ENCODE measurements at places on chromosomes 7 and 10.

GRCh38 chr10:73857446-73857845 is 16.9 kb downstream of the CAMK2G start:
- DNase-seq = no peak

DNA sequence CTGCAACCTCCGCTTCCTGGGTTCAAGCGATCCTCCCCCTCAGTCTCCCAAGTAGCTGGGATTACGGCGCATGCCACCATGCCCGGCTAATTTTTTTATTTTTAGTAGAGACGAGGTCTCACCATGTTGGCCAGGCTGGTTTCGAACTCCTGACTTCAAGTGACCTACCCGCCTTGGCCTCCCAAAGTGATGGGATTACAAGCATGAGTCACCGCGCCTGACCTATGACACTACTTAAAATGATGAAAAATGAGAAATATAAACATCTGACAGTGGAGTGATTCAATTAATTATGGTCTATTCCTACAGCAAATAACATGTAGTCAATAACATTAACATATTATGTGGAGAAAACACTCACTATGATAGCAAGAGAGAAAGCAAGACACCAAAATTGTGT is 2.2 kb downstream of the BRAT1 start:
- DNase-seq = no peak

DNA sequence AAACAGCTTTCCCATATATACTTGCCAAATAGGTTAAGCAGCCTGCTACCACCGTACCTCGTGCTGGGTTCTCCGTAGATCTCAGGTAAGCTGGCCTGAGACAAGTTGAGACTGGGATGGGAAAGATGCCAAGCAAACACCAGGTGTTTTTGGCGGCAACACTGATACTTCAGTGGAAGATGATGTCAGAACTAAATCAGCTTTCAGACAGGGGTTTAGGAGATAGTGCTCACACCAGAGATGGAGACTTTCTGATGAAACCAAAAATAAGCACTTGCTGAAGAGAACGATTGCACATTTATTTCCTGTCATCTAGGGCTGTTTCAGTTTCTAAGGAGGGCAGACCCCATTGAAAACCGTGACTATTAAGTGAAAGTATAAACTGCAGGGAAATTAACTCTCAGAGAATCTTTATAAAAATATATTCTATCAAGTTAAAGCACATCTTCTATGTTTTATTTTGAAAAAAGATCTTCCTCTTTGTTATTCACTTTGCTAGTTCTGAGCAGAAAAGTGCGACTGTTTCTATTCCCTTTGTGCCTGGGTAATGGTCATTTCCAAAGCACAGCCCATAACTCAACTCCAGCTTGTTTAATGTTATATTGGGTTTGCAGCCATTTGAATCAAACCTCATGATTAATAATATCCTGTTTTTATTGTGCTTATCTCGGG is 149.9 kb downstream of the CPED1 start:
- DNase-seq = no peak

DNA sequence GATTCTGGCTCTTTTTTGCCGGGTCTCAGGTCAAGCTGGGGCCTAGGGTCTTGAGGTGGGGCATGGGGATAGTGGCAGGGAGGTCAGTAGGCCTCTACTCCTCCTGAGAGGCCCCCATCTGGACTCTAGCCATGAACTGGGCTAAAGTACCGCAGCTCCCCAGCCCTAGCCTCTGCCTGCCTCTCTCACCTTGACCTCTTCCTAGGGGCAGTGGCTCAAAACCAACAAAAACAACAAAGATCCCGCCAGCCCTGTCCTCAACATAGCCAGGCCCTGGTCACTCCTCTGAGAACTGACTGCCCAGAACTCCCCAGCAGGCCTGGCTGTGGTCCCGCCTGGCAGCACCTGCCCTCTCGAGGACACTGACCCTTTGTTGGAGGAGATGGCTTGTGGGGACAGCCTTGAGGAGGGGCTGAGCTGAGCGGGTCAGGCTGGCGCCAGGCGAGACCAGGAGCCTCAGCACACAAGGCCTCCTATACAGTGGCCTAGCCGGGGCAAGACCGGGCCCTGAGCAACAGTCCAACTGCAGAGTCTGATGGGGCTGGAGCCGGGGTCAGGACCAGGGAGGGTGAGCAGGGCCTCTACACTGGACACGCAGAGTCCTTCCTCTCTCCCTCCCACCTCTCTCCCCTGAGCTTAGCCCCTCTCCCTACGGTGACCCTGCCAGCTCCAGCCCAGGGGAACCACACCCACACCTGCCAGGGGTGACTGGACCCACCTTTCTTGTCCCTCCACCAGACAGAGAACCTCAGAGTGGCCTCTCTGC is 11.6 kb upstream of the PPIF start:
- DNase-seq = no peak

DNA sequence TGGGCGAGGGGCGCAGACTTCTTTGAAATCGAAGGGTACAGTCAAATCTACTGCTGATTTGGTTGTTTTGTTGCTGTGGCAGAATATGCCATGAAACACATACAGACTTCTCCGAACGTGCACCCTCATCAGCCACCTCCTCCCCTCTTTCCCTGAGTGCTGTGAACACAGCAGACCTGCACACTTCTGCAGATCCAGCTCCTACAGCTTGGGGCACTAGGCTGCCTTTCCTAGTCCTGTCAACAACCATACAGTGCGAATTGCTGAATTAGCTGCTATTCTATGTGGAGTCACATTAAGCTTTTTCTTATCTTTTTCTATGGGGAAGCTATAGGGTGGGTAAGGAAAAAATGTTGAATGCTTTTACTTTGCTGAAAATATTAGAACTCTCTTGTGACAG is 57.5 kb downstream of the COL17A1 start:
- peak; percentile 55 for DNase-seq

- DNase-seq = peak; percentile 52
These were observed 53.7 kb downstream of the TAF3 start for GRCh38 chr10:7872041-7872442.

DNA sequence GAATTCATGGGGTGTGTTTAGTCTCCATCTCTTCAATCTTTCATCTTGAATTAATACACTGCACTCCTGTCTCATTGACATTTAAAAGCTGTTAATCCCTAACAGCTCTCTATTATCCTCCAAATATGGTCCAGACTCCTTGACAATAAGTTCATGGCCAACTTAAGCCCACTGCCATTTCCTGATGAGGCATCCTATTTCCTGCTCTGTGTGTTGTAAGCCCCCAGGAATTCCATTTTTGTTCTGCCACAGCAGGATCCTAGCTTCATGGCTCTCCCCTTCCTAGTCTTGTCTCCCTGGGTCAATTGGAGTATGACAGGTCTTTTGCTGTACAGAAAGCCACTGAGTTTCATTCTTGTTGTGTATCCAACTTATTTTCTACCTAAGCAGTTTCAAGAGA is 218.8 kb downstream of the OTUD1 start:
- DNase-seq = no peak

DNA sequence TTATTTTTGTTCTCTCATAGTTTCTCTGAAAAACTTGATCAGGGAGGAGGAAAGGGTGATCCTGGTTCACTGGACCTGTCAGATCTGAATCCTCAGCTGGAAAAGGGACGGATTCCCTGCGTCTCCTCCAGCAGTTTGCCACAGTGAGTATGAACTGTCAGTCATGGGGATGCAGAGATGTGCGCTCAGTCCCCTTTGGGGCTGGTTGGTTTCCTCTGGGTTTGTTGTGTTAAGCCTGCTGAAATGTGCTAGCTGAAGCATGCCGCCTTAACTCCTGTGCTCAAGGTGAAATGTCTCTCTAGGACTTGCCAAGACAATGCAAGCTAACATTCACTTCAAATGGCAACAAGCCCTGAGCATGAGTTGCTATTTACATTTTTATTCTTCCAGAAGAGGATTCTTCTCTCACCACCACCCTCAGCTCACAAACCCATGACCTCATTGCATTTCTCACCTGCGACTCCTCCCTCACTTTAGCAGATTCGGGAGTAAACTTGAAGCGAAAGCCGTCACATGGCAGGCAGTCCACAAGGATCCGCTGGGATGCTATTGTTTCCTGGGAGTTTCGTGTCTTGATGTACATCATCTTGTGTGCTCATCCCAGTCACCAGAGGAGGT is 192.9 kb upstream of the FZD8 start:
- no peak for DNase-seq

- no peak for DNase-seq
These were observed 339.7 kb downstream of the ACTR3B start for GRCh38 chr7:153099235-153099634.

- DNase-seq = peak; percentile 64
These were observed 571 bp downstream of the KDM7A start for GRCh38 chr7:140176122-140176701.

DNA sequence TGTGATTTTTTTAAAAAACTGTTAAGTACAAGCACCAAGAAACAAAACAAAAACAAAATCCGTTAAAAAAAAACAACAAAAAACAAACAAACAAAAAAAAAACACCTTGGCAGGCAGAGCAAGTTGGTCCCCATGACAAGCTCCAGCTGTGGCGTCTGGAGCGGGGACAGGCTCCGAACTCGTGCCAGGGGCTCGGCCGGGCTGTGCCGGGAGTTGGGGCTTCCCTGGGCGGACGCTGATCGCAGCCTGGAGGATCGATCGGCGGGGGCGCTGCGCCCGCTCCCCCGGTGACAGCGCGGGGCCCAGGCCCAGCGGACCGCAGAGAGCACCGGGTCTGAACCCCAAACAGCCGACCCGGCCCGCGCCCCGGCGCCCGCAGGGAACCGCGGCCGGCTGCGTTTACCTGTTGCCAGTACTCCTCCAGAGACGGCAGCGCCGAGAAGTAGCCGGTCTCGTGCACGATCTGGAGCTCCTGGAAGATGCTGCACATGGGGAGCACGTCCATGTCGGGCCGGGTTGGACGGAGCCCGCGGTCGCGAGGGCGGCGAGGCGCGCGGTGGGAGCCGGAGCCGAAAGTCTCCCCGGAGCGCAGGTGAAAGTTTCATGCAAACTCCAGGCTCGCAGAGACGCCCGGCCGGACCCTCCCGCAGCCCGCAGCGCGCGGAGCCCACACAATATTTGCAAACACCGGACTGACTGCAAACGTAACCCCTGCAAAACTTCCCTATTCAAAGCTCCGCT is at the start of gene KLF6:
TSS of gene KLF6 (minus strand) at position 700 of the 741 bp plus-strand sequence. CDS start at position 505, 195 bp downstream.
- peak; percentile 53 for DNase-seq

DNA sequence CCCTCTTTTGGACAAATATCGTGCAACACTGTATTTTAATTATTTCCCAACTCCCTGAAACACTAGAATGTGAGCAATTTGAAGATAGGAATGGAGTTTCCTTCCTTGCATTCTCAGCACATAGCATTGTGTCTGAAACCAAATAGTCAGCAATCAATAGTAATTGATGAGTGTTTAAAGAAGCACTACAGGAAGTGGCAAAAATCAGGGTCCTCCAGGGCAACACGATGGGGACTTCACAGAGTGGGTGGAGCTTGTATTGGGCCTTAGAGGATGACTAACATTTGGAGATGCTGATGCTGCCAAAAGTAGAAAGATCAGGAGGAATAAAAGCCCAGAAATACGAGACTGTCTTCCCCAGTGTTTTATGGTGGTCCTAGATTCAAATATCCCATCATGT is 94.9 kb downstream of the NPSR1 start:
- DNase-seq = no peak

DNA sequence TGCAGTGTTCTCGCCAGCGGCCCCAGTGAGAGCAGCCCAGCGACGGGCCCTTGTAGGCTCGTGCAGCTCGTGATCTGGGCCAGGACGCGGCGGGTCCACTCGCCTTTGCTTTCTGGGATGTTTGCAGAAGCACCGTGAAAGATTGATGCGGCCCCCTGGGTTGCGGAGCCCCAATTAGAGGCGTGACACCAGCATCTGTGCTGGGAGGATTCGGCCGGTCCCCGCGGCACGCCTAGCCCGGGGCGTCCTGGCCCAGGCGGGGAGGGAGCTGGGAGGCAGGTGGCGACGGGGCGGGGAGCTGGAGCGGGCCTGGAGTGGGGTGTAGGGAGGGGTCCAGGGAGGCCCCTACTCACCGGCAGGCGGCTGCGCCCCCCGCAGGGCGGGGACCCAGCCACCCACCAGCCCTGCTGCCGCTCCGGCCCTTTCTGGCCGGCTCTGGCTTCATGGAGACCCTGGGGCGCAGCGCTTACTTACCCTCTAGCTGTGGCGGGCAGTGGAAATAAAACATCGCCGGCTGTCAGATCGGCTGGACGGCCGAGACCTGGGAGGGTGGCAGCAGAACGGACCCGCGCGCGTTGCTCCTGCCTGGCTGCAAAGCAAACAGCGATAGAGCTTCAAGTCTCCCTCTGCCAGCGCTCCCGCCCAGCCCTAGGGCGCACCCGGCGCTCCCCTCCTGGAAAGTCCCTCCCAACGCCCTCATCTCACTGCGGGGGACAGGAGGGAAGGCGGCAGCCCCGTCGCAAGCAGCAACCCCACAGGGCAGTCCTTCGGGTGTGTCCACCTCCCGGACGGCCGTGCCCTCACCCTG is 752 bp downstream of the DRGX start:
- peak; percentile 75 for DNase-seq

DNA sequence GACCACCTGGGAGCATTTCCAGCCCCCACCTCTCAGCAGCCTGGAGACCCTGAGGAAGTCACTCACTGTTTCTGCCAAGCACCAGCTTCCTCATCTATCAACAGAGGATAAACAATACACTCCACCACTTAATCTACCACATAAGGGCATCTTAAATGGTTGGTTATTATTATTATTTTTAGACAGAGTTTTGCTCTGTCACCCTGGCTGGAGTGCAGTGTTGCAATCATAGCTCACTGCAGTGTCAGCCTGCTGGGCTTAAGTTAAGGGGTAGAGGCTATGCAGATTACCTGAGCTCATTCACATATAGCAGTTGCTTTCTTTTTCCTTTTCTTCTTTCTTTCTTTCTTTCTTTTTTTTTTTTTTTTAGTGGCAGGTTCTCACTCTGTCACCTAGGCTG is 59.5 kb upstream of the ELN start:
- DNase-seq = no peak

GRCh38 chr7:86904949-86905834 is 154.3 kb downstream of the ELAPOR2 start:
- peak; percentile 46 for DNase-seq

- no peak for DNase-seq
These were observed 45.7 kb downstream of the FAM171A1 start for GRCh38 chr10:15325243-15325943.

GRCh38 chr7:31758755-31759154 is 71.7 kb downstream of the PPP1R17 start:
- DNase-seq = no peak

GRCh38 chr10:6795541-6795940 is 215.5 kb upstream of the PRKCQ start:
- no peak for DNase-seq

- no peak for DNase-seq
These were observed 45.4 kb downstream of the VIM start for GRCh38 chr10:17273403-17273802.

DNA sequence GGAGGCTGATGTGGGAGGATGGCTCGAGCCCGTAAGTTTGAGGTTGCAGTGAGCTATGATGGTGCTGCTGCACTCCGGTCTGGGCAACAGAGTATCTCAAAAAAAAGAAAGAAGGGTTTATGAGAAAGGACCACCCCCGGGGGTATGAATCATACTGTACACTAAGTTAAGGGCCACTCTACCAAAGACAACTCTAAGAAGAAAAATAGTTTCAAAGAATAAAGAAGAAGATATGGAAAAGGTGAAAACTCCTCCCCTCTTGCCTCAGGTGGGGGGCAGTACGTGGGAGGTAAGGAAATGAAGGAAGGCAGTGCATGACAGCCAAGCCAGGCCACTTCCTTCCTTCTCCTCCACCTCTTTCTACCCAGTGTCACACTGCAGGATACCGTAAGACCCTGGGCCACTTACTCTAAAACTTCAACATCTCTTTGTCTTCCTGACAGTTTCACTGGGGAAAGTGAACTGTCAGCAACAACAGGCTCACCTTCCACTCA is 61.3 kb downstream of the PIP4K2A start:
- no peak for DNase-seq

- no peak for DNase-seq
These were observed 228.8 kb downstream of the TRIL start for GRCh38 chr7:28729281-28729680.

- DNase-seq = no peak
These were observed 479.6 kb downstream of the GATA3 start for GRCh38 chr10:8534096-8534495.
